ENCODE measurements at places on chromosomes 11 and 22.
A peak's percentile ranks its signal among the peaks of the same experiment; 100 is the strongest.

- H3K4me3 ChIP-seq = no peak overlapping the region
- H3K27me3 ChIP-seq = no peaks in the 10 kb centered on the region
- no peak for DNase-seq
- H3K36me3 ChIP-seq = no peaks in the 10 kb centered on the region
Observed at GRCh38 chr22:30866216-30866615, 102.4 kb downstream of the MORC2 start.

DNA sequence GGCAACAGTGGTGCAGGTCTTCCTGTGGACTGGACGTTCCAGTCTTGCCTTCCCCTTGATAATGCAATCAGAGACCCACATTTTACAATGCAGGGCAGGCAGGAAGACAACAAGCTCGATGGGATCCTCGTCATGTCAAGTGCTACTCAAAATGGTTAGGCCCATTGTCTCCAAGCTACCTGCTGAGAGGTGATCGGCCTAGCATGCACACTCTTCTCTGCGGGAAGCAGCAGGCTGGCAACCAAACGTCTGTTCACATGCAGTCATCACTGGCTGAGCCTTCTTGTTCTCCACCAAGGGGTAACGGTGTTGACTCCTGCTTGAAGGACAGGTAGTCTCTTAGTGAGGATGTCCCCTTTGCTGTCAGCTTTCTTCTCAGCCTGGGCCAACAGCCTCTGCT lies 25.5 kb upstream of the CD82 start:
- no peaks in the 10 kb centered on the region for H3K36me3 ChIP-seq
- peaks cover 2% of the 10 kb centered on the region for H3K27me3 ChIP-seq
- no peak for DNase-seq
- no peak overlapping the region for H3K27ac ChIP-seq
- H3K4me3 ChIP-seq = no peak overlapping the region

DNA sequence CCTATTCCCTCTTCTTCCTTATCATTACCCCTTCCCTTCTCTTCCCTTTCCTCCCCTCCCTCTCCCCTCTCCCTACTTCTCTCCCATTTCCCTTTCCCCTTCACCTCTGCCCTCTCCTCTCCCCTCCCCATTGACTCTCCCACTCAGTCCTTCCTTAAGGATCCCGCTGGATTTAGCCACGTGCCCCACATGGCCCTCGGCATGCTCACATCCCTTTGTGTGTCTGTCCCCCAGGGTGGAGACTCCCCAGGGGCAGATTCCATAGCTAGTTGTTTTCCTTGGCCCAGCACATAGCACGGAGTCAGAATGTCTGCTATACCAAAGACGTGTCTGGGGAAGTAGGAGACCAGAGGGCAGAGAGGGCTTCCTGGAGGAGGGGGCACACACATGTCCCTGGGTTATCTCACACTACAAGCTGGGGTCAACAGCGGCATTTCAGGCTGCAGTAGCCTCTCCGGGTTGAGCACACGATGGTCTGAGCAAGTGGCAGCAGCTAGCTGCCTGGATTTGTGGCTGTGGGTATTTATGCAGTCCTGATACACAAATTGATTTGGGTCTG lies 487.0 kb downstream of the TBC1D22A start:
- no peak overlapping the region for H3K4me3 ChIP-seq
- no peak for DNase-seq
- no peak overlapping the region for H3K27ac ChIP-seq
- no peaks in the 10 kb centered on the region for H3K4me1 ChIP-seq

- H3K27ac ChIP-seq = no peak overlapping the region
- peaks cover 5% of the 10 kb centered on the region for H3K36me3 ChIP-seq
- peak; percentile 23 for DNase-seq
- H3K4me3 ChIP-seq = no peak overlapping the region
- peaks cover 6% of the 10 kb centered on the region for H3K4me1 ChIP-seq
- no peaks in the 10 kb centered on the region for H3K27me3 ChIP-seq
Observed at GRCh38 chr11:96111308-96111707, 187.4 kb upstream of the MTMR2 start.

- no peak overlapping the region for H3K27ac ChIP-seq
- no peaks in the 10 kb centered on the region for H3K27me3 ChIP-seq
- no peak for DNase-seq
- H3K4me3 ChIP-seq = no peak overlapping the region
- H3K36me3 ChIP-seq = no peaks in the 10 kb centered on the region
Observed at GRCh38 chr11:17457396-17458173, 19.1 kb downstream of the ABCC8 start.

DNA sequence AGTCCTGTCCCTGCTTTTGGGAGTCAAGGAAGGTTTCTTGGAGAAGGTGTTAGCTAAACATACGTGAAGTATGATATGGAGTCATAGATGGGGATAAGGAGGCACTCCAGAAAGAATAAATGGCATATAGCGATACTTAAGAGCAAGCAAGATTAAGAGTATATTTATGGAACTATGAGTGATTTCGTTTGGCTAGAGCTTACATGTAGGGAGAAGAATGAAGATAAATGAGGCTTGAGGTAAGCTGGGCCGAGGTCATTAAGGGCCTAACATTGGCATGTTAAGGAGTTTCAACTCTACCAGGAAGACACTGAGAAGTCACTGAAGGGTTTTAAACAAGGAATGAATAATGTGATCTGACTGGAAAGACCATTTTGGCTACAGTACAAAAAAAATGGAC lies 33.3 kb downstream of the EIF3M start:
- no peaks in the 10 kb centered on the region for H3K4me1 ChIP-seq
- no peaks in the 10 kb centered on the region for H3K27me3 ChIP-seq
- no peaks in the 10 kb centered on the region for H3K36me3 ChIP-seq
- H3K27ac ChIP-seq = no peak overlapping the region
- DNase-seq = no peak

GRCh38 chr22:30667107-30667493 lies 575 bp downstream of the DUSP18 start:
- DNase-seq = no peak
- H3K4me1 ChIP-seq = peaks cover 27% of the 10 kb centered on the region
- no peak overlapping the region for H3K27ac ChIP-seq

DNA sequence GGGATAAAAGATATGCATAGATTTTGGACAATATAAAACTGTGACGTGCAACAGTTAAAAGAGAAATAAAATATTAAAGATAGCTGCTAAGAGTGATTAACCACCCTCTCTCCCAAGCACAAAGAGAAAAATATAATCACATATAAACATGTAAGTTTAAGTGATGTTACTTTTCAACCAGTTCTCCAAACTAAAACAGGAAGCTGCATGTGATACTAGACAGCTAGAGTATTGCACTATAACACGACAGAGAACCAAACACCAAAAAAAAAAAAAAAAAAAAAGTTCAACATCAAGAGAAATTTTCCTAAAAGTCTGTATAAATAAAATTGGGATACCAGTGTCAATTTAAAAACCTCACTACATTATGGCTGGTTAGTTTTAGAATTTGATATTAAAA lies 79.1 kb downstream of the PICALM start:
- no peak overlapping the region for H3K27ac ChIP-seq
- no peaks in the 10 kb centered on the region for H3K27me3 ChIP-seq
- no peak for DNase-seq
- peaks cover 62% of the 10 kb centered on the region for H3K36me3 ChIP-seq
- H3K4me1 ChIP-seq = no peaks in the 10 kb centered on the region

- no peaks in the 10 kb centered on the region for H3K4me1 ChIP-seq
- peaks cover 7% of the 10 kb centered on the region for H3K27me3 ChIP-seq
- no peaks in the 10 kb centered on the region for H3K36me3 ChIP-seq
- no peak for DNase-seq
- H3K27ac ChIP-seq = no peak overlapping the region
- H3K4me3 ChIP-seq = no peak overlapping the region
Observed at GRCh38 chr22:48951836-48952235, 875.8 kb downstream of the BRD1 start.

- H3K36me3 ChIP-seq = no peaks in the 10 kb centered on the region
- no peaks in the 10 kb centered on the region for H3K27me3 ChIP-seq
- H3K27ac ChIP-seq = no peak overlapping the region
Observed at GRCh38 chr11:76174330-76174729, 32.0 kb downstream of the WNT11 start.

DNA sequence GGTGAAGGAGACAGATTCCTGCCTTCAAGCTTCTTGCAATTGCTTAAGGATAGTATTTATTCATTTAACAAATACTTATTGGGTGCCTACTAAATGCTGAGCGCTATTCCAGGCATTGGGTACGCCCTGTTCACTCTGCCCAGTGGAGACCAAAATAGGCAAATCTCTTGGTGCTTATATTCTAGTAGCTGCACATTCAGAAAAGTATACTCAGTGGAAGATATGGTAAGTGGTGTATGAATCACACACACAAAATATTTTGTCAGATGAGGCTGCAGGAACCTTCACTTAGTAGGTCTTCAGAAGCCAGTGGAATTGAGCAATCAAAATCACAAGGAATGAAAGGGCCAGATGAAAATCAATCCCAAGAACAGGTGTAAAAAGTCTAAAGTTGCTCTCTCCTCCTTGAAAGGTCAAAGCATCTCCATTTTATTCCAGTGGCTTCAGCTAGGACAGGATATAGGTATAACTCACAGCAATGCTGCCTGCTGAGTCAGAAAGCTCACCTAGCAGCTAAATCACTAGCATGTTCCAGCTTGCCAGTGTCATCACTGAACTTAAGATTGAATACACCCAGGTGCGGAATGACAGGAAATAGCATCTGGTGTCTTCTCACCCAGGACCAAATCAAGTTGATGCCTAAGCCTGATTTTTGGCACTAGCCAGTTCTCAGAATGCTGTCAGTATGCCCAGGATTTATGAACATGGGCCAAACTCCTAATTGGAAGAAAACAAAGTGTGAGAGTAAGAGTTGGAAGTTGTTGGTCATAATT lies 83.9 kb downstream of the AMOTL1 start:
- H3K27ac ChIP-seq = no peak overlapping the region
- no peaks in the 10 kb centered on the region for H3K36me3 ChIP-seq
- no peak for DNase-seq
- no peaks in the 10 kb centered on the region for H3K4me1 ChIP-seq
- H3K27me3 ChIP-seq = no peaks in the 10 kb centered on the region

DNA sequence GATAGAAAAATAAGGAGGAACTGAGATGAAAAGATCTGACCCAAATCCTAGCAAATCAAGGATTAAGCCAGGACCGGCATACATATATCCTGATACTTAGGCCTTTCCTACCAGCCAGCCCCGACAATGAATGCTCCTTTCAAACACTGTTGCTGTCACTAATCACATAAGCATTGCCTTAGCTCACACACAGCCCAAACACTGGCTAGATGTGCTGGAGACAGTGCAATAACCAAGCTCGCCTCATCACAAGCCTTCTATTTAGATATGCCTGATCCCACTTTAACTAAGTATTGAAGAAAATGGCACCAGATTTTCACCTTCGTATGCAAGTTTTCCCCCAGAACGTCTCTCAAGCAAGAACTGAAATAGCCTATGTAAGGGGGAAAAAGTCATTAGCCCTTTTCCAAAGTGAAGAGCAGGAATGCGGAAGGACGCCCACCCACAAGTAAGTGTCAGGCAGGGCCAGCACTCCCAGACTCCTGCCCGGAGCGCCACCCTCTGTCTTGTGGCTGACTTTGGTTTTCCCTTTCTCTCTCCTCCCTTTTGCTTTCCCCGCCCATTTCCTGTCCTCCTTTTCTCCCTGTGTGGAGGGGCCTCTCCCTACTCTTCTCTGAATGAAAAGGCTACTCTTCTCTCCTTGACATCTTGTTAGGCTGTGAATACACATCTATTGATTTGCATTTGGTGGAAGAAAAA lies 8.9 kb upstream of the OPCML start:
- no peak for DNase-seq
- no peaks in the 10 kb centered on the region for H3K4me1 ChIP-seq
- H3K4me3 ChIP-seq = no peak overlapping the region
- H3K27me3 ChIP-seq = no peaks in the 10 kb centered on the region
- no peak overlapping the region for H3K27ac ChIP-seq

- H3K4me3 ChIP-seq = no peak overlapping the region
- DNase-seq = no peak
- no peaks in the 10 kb centered on the region for H3K27me3 ChIP-seq
Observed at GRCh38 chr11:80083531-80083951, 642.7 kb upstream of the TENM4 start.

DNA sequence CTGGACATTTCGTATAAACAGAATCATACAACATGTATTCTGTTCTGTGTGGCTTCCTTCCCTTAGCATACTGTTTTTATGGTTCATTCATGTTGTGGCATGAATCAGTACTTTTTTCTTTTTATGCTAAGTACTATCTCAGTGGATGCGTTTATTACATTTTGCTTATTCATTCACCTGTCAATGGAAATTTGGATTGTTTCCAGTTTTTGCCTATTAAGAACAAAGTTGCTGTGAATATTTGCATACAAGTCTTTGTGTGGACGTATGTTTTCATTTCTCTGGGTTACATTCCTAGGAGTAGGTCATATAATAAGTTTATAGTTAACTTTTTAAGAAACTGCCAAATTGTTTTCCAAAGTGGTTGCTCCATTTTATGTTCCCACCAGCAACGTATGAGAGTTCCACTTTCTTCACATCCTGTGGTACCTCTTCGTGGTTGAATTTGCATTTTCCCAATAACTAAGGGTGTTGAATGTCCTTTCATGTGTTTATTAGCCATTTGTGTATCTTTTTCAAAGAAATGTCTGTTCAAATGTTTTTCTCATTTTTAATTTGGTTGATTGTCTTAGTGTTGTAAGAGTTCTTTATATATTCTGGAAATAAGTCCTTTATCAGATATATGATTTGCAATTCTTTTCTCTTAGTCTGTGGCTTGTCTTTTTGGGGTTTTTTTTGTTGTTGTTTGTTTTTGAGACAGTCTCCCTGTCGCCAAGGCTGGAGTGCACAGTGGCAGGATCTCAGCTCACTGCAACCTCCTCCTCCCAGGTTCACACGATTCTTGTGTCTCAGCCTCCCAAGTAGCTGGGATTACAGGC lies 46.0 kb upstream of the MICAL2 start:
- no peak overlapping the region for H3K27ac ChIP-seq
- H3K27me3 ChIP-seq = no peaks in the 10 kb centered on the region
- H3K4me3 ChIP-seq = no peak overlapping the region
- no peak for DNase-seq
- H3K4me1 ChIP-seq = peaks cover 5% of the 10 kb centered on the region
- H3K36me3 ChIP-seq = no peaks in the 10 kb centered on the region

- no peaks in the 10 kb centered on the region for H3K4me1 ChIP-seq
- no peaks in the 10 kb centered on the region for H3K36me3 ChIP-seq
- H3K27ac ChIP-seq = no peak overlapping the region
- no peak overlapping the region for H3K4me3 ChIP-seq
Observed at GRCh38 chr11:23041001-23041503, 180.8 kb upstream of the CCDC179 start.

DNA sequence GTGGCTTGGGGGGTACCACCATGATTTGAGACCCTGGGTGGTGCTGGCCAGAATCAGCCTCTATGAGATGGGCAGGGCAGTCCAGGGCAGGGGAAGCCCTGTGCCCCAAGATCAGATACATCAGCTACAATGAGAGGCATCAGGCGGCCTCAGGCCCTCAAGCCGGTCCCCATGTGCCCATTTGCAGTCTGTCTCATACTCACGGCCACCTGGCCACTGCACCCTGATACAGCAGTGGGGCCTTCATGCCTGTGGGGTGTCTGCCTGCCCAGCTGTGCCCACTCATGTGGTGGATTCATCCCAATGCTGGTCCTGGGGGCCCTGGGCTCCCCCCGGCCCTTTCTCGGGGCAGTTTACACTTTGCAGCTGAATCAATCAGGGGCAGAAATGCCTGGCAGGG lies 42.4 kb upstream of the KCNQ1OT1 start:
- no peak overlapping the region for H3K4me3 ChIP-seq
- H3K4me1 ChIP-seq = no peaks in the 10 kb centered on the region
- H3K36me3 ChIP-seq = no peaks in the 10 kb centered on the region
- no peaks in the 10 kb centered on the region for H3K27me3 ChIP-seq
- H3K27ac ChIP-seq = no peak overlapping the region
